ENCODE measurements at places on chromosomes 11 and 22.

DNA sequence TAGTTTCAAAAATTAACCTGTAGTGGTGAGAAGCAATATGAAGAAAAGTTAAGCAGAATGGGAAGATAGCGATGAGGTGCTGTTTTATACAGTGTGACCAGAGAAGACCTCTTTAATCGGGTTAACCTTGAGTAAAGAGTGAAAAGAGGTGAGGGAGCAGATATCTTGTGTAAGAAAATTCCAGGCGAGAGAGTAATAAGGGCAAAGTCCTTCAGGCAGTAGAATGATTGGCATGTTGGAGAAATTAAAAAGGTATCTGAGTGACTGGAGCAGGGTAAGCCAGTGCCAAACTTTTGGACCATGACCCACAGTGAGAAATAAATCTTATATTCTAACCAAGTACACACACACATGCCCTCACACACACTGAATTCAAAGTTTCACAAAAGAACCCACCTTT is 374.7 kb upstream of the LARGE1 start:
- no peak overlapping the region for H3K27ac ChIP-seq
- no peak overlapping the region for H3K4me3 ChIP-seq
- H3K36me3 ChIP-seq = no peaks in the 10 kb centered on the region

DNA sequence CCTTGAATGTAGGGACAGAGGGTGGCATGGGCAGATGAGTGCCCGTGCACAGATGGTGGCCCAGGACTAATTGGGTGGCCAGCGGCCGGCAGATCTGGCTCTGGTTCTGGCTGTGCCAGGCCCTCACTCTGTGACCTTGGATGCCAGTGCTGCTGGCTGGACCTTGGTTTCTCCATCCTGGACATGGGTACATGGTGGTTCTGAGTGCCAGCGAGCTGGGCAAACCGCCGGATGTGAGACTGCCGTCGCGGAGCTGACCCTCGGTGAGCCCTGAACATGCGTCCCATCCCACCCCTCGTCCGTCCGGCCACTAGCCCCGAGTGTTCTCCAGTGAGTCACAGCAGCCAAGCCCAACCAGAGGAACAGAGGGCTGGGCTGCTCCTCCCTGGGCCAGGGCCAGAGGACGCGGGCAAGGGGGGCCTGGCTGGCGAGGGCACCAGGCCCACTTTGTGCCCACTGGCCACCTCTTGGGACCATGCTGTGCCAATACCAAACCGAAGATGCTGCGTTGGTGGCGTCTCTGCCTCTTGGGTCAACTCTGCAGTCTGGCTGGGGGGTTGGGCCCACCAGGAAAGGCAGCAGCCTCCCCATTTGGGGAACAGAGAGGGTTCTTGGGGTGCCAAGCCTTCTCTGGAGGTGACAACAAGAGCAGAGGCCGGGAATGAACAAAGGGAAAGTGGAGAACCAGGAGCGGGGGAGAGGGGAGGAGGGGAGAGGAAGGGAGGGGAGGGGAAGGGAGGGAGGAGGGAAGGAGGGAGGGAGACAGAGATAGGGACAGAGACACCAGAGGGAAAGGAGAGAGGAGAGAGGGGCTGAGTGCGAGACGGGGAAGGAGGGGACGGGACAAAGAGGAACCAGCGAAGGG is 10.7 kb downstream of the LSP1 start:
- no peak overlapping the region for H3K27ac ChIP-seq
- H3K4me3 ChIP-seq = no peak overlapping the region
- peaks cover 11% of the 10 kb centered on the region for H3K4me1 ChIP-seq
- H3K27me3 ChIP-seq = no peaks in the 10 kb centered on the region
- no peak for DNase-seq
- peaks cover 8% of the 10 kb centered on the region for H3K36me3 ChIP-seq

DNA sequence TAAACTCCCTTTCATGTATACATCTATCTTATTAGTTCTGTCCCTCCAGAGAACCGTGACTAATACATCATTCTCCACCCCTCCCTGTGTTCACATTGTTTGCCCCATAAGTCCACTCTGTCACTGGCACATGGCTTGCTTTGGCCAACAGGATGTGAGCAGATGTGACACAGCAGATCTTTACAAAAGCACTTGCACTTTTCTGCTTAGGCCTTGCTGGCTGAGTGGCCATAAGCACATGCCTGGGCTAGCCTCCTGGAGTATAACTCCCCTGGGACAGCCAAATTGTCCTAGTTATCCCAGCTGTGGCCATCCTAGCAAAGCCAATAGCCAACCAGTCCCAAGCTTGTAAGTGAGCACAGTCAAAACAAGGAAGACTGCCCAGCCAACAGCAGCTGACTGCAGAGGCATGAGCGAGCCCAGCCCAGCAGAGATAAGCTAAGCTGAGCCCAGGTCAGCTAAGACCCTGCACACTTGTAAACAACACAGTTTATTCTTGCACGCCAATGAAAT is 9.7 kb upstream of the RCN1 start:
- peaks cover 19% of the 10 kb centered on the region for H3K27me3 ChIP-seq
- no peak overlapping the region for H3K4me3 ChIP-seq
- H3K36me3 ChIP-seq = no peaks in the 10 kb centered on the region
- no peak overlapping the region for H3K27ac ChIP-seq

GRCh38 chr11:66462010-66462409 is 4.7 kb upstream of the PELI3 start:
- no peaks in the 10 kb centered on the region for H3K27me3 ChIP-seq
- DNase-seq = no peak
- no peak overlapping the region for H3K27ac ChIP-seq
- H3K4me1 ChIP-seq = peaks cover 30% of the 10 kb centered on the region

DNA sequence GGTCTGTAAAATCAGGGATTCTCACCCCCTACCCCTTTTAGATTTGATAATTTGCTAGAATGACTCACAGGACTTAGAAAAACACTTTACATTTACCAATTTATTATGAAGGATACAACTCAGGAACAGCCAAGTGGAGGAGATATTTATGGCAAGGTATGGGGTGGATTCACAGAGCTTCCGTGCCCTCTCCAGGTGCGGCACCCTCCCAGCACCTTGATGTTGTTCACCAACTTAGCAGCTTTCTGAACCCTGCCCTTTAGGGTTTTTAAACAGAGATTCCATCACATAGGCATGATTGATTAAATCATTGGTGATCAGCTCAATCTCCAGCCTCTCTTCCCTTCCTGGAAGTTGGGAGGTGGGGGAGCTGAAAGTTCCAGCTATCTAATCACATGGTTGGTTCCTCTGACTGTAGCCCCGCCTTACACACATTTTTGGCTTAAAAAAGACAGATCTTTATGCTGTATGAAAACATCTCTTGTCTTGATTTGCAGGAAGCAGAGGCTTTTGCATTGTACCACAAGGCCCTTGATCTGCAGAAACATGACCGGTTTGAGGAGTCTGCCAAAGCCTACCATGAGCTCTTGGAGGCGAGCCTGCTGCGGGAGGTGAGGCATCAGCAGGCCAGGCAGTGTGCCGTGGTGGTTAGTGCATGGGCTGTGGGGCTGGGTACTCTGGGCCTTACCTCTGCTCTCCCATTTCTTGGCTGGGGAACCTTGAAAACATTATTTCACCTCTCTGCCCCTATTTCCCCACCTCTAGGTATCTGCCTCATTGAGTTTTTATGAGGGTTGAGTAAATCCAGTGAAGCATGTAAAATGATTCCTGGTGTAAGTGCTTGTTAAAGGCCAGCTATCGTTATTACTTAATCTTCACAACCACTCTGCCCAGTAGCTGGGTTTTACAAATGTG is 27.0 kb downstream of the CABIN1 start:
- peaks cover 35% of the 10 kb centered on the region for H3K36me3 ChIP-seq
- no peak for DNase-seq
- no peaks in the 10 kb centered on the region for H3K27me3 ChIP-seq
- H3K4me3 ChIP-seq = no peak overlapping the region
- H3K4me1 ChIP-seq = no peaks in the 10 kb centered on the region

- no peak overlapping the region for H3K4me3 ChIP-seq
- H3K4me1 ChIP-seq = no peaks in the 10 kb centered on the region
- no peaks in the 10 kb centered on the region for H3K27me3 ChIP-seq
- DNase-seq = no peak
These were observed 575.9 kb upstream of the ANO3 start for GRCh38 chr11:25755918-25756584.

DNA sequence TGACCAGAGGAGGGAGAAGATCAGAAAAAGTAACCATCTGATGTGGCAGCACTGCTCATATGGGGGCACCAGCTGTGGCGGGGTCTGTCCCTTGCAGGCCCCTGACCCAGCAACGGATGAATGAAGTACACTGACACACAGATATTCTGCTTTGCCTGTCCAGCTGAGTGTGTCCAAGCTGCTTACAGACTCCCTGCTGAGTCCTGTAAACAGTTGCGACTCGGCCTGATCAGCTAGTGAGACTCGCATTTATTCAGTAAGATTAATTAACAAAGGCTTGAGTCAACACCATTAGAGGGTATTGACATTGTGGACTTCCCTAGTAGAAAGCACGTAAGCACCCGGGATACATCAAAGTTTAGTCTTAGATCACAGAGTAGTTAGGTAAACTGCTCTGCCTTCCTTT is 15.3 kb upstream of the OR10D3 start:
- no peak overlapping the region for H3K27ac ChIP-seq
- no peaks in the 10 kb centered on the region for H3K4me1 ChIP-seq
- H3K27me3 ChIP-seq = peaks cover 4% of the 10 kb centered on the region
- DNase-seq = no peak
- H3K4me3 ChIP-seq = no peak overlapping the region

GRCh38 chr22:37525073-37525745 is 6.0 kb upstream of the CARD10 start:
- no peak overlapping the region for H3K27ac ChIP-seq
- H3K36me3 ChIP-seq = no peaks in the 10 kb centered on the region
- H3K4me3 ChIP-seq = no peak overlapping the region
- H3K27me3 ChIP-seq = peaks cover 37% of the 10 kb centered on the region
- H3K4me1 ChIP-seq = peaks cover 13% of the 10 kb centered on the region

DNA sequence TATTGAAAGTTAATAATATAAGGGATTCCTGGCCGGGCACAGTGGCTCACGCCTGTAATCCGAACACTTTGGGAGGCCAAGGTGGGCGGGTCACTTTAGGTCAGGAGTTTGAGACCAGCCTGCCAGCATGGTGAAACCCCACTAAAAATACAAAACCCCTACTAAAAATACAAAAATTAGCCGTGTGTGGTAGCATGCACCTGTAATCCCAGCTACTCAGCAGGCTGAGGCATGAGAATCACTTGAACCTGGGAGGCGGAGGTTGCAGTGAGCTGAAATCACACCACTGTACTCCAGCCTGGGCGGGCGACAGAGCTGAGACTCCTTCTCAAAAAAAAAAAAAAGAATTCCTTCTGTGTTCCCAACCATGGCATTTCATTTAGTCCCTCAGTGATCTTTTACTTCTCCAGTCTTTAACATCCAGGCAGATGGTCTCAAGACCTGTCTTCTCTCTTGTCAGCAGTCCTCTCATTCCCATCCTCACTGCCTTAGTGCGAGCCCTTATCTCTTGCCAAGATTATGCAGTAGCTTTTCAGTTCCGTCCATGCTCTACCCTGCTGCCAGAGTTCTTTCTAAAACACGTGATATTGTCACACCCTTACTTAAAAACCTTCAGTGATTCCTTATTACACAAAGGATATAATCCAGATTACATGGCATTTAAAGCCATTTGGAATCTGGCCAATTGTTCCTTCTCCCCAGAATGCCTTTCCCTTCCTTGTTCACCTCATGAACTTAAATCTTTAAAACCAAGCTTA is 17.9 kb downstream of the RTN3 start:
- H3K4me1 ChIP-seq = no peaks in the 10 kb centered on the region
- no peak for DNase-seq
- H3K27me3 ChIP-seq = no peaks in the 10 kb centered on the region
- peaks cover 2% of the 10 kb centered on the region for H3K36me3 ChIP-seq
- H3K27ac ChIP-seq = no peak overlapping the region

GRCh38 chr22:30947816-30948454 is 20.6 kb downstream of the MORC2 start:
- H3K27me3 ChIP-seq = no peaks in the 10 kb centered on the region
- H3K4me1 ChIP-seq = peaks cover 49% of the 10 kb centered on the region
- DNase-seq = no peak
- H3K4me3 ChIP-seq = no peak overlapping the region

- H3K27ac ChIP-seq = no peak overlapping the region
- no peak overlapping the region for H3K4me3 ChIP-seq
- DNase-seq = no peak
- H3K27me3 ChIP-seq = peaks cover 21% of the 10 kb centered on the region
These were observed 46.1 kb upstream of the LINC01488 start for GRCh38 chr11:69435161-69435986.

DNA sequence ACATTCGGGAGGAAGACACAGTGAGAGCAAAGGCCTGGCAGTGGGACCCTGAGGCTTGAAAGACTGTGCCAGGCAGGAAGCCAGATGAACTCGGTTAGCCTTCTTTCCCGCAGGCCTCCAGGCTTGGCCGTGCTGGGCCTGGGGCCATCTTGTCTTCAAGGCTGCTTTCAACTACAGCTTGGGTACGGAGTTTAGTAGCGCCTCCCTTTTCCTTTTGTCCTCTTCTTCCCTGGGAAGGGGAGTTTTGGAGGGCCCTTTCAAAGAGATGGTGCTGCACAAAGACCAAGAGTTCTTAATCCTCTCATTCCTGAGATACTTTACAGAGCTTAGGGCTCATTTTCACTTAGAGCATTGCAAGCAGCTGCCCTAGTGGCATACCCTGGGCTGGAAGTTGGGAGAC is 87.5 kb downstream of the TP53I11 start:
- no peak overlapping the region for H3K4me3 ChIP-seq
- no peak overlapping the region for H3K27ac ChIP-seq
- DNase-seq = no peak
- no peaks in the 10 kb centered on the region for H3K36me3 ChIP-seq

DNA sequence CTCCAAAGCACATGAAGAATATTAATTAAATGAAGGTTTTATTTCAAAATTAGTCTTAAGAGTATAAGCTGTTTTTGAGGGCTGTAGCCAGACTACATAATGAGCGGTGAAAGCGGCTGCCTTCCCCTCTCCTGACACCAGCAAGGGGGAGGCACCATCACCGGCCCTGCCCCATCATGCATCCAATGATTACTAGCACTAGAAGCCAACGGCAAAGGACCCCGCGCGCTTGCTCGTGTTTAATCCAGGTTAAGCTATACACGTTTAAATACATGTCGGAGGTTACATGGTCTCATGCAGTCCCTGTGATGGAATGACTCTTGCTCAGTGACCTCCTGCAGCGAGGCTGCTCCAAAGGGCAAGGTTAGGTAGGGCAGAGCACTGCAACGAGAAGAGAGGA is 50.3 kb downstream of the FEZ1 start:
- no peak for DNase-seq
- H3K4me3 ChIP-seq = no peak overlapping the region
- H3K4me1 ChIP-seq = no peaks in the 10 kb centered on the region
- H3K36me3 ChIP-seq = no peaks in the 10 kb centered on the region
- no peak overlapping the region for H3K27ac ChIP-seq
- peaks cover 17% of the 10 kb centered on the region for H3K27me3 ChIP-seq

- H3K27ac ChIP-seq = peak overlapping the region; percentile 99
- DNase-seq = no peak
- H3K27me3 ChIP-seq = no peaks in the 10 kb centered on the region
These were observed 9.2 kb downstream of the MYO18B start for GRCh38 chr22:25751174-25751581.

GRCh38 chr11:75308116-75308515 is 43.3 kb downstream of the ARRB1 start:
- H3K4me3 ChIP-seq = no peak overlapping the region
- H3K27ac ChIP-seq = no peak overlapping the region
- DNase-seq = no peak
- H3K27me3 ChIP-seq = no peaks in the 10 kb centered on the region
- H3K4me1 ChIP-seq = peaks cover 4% of the 10 kb centered on the region
- no peaks in the 10 kb centered on the region for H3K36me3 ChIP-seq

- H3K4me3 ChIP-seq = no peak overlapping the region
- H3K36me3 ChIP-seq = no peaks in the 10 kb centered on the region
- DNase-seq = no peak
These were observed 4.9 kb upstream of the TAGLN start for GRCh38 chr11:117194267-117194666.

- DNase-seq = no peak
- no peak overlapping the region for H3K27ac ChIP-seq
These were observed 56.4 kb downstream of the DKK3 start for GRCh38 chr11:11952036-11952435.
